ENCODE measurements at places on chromosomes 5 and 9. TPM values are rescaled to one million over a fixed set of nuclear protein-coding genes. Genes with fewer than 3 reads are reported as not detected.

GRCh38 chr5:170223906-170224305 is 8.9 kb upstream of the C5orf58 start:
- H3K27ac ChIP-seq, result peak overlapping the region; percentile 41
- H3K4me1 ChIP-seq, result no peaks in the 10 kb centered on the region
- no peak overlapping the region for H3K4me3 ChIP-seq
- H3K36me3 ChIP-seq, result no peaks in the 10 kb centered on the region
- DNase-seq, result no peak

DNA sequence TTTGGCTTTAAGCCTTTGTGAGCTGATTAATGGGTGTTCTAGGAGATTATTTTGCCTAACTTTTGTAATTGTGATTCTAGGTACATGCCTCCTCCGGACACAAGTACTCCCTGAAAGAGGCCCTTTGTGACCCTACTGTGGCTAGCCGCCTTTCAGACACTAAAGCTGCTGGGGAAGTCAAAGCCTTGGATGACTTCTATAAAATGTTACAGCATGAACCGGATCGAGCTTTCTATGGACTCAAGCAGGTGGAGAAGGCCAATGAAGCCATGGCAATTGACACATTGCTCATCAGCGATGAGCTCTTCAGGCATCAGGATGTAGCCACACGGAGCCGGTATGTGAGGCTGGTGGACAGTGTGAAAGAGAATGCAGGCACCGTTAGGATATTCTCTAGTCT is 13.6 kb downstream of the ITGA1 start:
- H3K4me3 ChIP-seq, result peak overlapping the region; percentile 67
- no peaks in the 10 kb centered on the region for H3K36me3 ChIP-seq
- H3K27ac ChIP-seq, result peak overlapping the region; percentile 94

DNA sequence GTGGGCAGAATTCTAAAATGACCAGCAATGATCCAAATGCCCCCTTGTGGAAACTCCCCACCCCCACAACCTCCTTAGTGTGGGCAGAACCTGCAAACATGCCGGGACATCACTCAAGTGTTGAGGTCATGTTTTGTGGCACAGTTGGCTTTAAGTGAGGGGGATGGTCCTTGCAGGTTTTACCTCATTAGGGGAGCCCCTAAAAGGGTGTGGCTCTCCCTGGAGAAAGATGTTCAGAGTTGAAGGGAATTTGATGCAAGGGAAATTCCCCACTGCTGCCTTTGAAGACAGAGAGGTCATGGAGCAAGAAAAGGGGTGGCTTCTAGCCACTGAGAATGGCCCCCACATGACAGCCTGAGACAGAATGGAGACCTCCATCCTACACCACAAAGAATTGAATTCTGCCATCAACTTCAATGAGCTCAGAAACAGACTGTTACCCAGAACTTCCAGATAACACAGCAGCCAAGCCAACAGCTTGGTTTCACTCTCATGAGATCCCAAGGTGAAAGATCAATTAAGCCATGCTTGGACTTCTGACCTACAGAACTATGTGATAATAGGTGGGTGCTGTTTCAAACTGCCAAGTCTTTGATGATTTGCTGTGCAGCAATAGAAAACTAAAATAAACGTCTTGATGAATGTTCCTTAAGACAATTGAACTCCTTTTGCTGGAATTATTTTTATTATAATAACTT is 103.4 kb downstream of the MED10 start:
- H3K4me3 ChIP-seq, result no peak overlapping the region
- no peaks in the 10 kb centered on the region for H3K36me3 ChIP-seq
- no peaks in the 10 kb centered on the region for H3K27me3 ChIP-seq
- no peaks in the 10 kb centered on the region for H3K4me1 ChIP-seq

DNA sequence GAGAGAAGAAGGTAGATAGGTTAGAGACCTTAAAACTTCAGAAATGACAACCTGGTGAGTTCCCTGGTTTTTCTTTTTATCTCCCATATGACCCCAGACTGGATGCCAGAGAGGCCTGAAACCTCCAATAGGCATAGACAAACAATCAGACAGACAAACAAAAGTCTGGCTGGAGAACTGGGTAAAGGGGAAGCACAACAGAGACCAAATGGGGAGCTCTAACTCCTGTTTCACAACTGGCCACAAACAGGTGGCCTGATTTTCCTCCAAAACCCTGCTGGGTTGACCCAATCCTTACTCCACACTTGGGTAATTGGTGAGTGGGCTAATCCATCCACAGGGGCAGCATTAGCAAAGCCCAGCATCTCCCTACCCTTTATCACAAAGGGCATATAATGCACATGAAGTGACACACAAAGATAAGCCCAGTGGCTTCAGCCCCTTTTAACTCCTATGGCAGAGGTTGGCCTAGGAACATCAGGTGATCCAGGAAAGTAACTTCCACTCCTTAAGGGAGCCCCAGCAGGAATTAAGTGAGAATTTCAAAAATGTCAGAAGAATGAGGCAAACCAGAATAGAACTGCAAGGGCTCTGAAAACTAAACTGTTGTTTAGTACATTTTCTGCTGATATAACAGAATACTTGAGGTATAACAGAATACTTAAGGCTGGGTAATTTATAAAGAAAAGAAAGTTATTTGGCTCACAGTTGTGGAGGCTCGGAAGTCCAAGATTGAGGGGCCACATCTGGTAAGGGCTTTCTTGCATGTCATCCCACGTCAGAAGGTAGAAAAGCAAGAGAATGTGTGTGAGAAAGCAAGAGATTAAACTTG is 60.9 kb upstream of the ROR2 start:
- no peaks in the 10 kb centered on the region for H3K36me3 ChIP-seq
- no peak overlapping the region for H3K4me3 ChIP-seq
- DNase-seq, result no peak
- H3K27ac ChIP-seq, result no peak overlapping the region
- no peaks in the 10 kb centered on the region for H3K27me3 ChIP-seq

DNA sequence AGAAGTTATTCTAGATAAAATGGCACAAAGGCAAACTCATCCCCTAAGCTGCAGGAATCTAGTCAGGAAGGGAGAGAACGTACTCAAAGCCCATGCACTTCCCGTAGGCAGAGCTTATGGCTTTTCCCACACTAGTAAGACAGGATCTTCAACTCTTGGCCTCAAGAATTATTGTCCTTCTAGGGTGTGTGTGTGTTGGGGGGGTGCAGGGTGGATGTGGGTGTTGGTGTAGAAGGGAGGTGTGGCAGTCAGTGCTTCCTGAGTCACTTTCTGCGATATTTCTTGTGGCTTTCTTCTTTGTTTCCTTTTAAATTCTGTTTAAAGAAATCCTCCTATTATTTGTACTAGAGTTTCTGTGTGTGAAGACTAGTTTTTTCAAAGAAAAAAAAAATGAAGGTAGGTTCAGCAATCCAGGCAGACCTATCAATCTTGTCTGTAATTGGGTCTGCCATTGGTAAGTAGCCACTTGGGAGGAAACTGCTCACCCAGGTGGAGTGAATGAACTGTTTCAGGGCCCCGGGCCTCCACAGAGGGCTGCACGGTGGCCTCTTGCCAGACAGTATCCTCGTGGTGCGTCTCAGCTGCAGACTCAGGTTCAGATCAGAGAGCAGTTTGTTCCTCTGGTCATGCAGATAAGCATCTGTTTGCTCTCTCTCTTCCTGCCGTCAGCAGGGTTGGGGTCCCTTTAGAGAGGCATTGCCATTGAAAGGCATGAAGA is 131.9 kb downstream of the NPR3 start:
- no peaks in the 10 kb centered on the region for H3K27me3 ChIP-seq
- no peak for DNase-seq
- H3K36me3 ChIP-seq, result no peaks in the 10 kb centered on the region
- no peaks in the 10 kb centered on the region for H3K4me1 ChIP-seq
- H3K27ac ChIP-seq, result no peak overlapping the region

- peaks cover 30% of the 10 kb centered on the region for H3K4me1 ChIP-seq
- DNase-seq, result no peak
- no peak overlapping the region for H3K4me3 ChIP-seq
These were observed 79.4 kb downstream of the PALM2AKAP2 start for GRCh38 chr9:109859447-109859846.

SH3GL2 gene
- 3.5 TPM for polyA plus RNA-seq

SIMC1 gene
- 2.6 TPM for polyA plus RNA-seq

ADGRD2 gene
- not detected for polyA plus RNA-seq

Measured in heart left ventricle (tissue), 16 donors.